ENCODE measurements at places on chromosomes 12 and 14.

DNA sequence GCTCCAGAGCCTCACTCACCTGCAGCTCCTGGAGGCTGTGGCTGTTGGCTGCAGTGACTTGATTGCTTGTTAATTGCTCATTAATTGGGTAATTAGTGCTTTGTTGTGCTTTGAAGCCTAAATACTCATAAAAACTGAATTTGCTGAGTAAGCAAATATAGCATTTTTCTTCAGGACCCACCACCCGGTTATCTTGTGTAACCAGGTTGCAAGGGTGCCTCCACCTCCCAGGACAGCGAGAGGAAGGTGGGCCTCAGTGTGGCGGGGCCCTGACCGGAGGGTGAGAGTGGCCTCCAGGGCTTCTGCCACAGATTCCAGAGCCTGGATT is 48.7 kb downstream of the FBRSL1 start:
- DNase-seq, result no peak

GRCh38 chr14:77979666-77980351 is 179.9 kb downstream of the ADCK1 start:
- DNase-seq, result no peak

GRCh38 chr12:47277972-47278448 is 198.3 kb upstream of the AMIGO2 start:
- no peak for DNase-seq

- DNase-seq, result no peak
Measured at GRCh38 chr12:80681-81190, 14.2 kb downstream of the IQSEC3 start.

- DNase-seq, result peak; percentile 92
Measured at GRCh38 chr14:21191809-21192446, 36.1 kb upstream of the OR5AU1 start.

- DNase-seq, result no peak
Measured at GRCh38 chr12:94208622-94208966, 60.2 kb downstream of the PLXNC1 start.

- DNase-seq, result no peak
Measured at GRCh38 chr12:64008596-64008995, 164.1 kb downstream of the SRGAP1 start.
